ENCODE measurements at places on chromosomes 7 and 10.

GRCh38 chr7:82162289-82162688 is 281.3 kb downstream of the CACNA2D1 start:
- DNase-seq = no peak

GRCh38 chr10:62919776-62920175 is 103.6 kb upstream of the EGR2 start:
- DNase-seq = no peak

DNA sequence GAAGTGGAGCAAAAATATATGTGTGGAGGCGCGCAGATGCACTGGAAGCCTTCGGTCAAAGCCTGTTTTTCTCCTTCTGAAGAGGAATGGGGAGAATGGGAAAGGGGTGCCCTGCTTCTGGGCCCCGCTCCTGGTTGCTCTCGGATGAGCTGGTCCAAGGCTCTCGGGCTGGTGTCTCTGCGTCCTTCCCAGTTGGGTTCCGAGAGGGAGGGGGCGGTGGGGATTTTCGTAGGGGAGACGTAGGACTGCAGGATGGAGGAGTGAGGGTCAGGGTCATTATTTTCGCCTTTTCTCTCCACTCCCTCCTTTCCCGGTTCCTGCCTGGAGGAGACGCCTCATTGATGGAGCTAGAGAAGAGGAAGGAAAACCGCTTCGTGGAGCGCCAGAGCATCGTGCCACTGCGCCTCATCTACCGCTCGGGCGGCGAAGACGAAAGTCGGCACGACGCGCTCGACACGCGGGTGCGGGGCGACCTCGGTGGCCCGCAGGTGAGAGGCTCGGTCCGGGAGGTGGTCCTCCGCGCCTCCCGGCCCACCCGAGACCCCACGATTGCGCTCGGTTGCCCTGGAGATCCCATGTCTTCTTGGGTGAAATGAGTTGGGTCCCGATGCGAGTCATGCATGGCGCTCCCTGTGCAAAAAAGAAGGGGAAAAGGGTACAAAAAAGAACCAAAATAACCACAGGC is 790 bp downstream of the ADAM22 start:
- no peak for DNase-seq

DNA sequence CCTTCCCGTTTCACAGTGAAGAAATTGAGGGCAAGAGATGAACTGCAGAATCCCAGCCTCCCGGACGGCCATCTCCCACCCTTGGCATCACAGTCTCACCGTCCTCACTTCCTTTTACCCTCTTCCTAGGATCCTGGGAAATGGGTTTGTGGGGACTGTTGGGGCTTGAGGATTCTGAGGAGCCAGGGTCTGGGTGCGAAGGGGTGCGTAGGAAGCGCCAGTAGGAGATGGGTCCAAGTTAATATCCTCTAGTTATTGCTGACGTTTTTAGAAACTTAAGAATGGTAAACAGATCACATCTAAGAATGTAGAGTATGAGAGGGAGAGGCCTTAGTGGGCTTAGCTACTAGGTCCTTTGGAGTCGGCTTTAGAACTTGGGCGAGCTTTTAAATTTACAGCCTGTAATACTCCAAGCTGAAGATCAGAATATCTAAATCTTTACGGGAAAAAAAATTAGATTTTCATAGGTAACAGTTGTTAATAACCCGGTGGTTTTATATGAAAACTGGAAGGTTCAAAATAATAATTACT is 696 bp downstream of the MALSU1 start:
- DNase-seq = no peak

DNA sequence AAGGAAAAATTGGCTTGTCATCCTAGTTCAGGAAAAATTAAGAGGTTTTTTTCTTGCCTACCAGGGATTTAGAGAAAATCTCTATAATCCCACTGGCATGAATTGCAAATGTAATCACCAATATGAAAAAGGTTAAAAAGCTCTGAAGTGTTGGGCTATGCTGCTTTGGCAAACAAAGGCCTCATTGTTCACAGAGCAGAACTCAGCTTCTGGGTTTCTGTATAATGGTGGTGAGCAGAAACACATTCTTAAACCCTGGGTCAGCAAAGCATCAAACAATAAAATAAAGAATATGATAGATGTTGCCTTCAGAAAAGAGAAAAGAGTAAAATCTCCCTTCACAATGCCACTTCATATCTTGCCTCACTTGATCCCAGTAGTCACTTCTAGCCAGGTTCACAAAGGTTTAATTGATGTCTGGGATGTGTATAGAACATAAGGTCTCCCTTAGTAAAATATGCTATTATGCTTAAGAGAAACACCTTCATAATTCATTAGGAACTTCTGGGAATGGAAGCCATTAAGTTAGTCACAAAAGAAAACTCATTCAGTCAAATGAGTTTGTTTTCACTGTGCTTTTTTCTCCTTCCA is 1255.5 kb upstream of the PHF14 start:
- DNase-seq = no peak

GRCh38 chr7:70393956-70394355 is 738.0 kb upstream of the GALNT17 start:
- DNase-seq = no peak

DNA sequence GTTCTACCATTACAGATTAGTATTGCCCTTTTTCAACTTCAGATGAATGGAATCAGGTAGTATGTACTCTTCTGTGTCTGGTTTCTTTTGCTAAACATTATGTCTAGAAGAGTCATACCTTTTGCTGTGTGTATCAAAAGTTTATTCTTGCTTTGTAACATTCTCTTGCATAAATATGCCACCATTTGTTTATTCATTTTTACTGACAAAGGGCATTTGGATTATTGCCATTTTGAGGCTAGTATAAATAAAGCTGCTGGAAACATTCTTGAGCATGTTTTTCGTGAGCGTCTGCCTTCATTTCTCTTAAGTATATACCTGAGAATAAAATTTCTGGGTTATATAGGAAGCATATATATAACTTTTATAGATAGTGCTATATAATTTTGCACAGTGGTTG is 121.7 kb upstream of the CSTF2T start:
- DNase-seq = no peak

DNA sequence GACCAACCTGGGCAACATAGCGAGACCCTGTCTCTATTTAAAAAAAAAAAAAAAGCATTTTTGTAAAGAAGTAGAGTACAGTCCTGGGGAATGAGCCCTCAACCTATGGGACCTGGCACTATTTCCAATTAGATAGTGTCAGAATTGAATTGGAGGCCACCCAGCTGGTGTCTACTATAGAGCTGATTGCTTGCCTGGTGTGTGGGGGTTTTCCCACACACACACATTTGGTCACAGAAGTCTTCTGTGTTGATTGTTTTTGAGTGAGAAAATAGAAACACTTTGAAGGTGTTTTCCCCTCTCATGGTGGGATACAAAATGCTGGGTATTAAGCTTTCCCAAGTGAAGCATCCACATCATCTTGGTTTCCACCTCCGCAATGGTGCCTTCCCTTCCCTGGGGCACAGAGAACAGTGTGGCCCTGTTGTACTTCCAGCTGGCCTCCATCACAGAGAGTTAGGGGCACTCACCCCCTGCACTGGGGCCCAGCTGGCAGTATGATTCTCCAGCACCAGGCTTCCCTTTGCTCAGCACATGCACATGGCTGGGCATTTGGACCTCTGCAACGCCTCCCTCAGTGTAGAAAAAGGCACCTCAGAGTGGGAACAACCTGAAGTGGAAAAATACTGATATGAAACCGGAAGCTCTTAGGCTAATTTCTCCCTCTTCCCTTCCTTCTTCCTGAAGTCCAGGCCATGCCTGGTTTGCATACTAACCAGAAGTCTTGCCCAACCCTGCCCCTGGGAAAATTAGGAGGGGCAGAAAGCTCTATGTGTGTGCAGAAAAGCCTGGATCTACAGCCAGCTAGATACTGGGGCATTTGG is 10.7 kb upstream of the NFKB2 start:
- DNase-seq = no peak

- DNase-seq = no peak
These were observed 162.2 kb upstream of the BMPER start for GRCh38 chr7:33742999-33743587.

DNA sequence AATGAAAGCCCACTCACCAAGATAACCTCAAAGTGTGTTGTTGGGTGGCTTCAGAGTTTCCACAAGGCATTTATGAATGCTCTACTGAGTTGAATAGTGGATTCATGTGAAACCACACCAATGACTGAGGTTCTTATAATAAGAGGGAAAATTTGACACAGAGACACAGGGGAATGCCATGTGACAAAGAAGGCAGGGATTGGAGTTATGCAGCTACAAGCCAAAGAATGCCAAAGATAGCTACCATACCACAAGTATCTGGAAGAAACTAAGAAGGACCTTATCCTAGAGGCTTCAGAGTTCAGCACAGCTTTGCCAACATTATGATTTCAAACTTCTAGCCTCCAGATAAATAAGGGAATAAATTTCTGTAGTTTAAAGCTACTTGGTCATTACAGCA is 68.0 kb upstream of the PCDH15 start:
- DNase-seq = no peak

DNA sequence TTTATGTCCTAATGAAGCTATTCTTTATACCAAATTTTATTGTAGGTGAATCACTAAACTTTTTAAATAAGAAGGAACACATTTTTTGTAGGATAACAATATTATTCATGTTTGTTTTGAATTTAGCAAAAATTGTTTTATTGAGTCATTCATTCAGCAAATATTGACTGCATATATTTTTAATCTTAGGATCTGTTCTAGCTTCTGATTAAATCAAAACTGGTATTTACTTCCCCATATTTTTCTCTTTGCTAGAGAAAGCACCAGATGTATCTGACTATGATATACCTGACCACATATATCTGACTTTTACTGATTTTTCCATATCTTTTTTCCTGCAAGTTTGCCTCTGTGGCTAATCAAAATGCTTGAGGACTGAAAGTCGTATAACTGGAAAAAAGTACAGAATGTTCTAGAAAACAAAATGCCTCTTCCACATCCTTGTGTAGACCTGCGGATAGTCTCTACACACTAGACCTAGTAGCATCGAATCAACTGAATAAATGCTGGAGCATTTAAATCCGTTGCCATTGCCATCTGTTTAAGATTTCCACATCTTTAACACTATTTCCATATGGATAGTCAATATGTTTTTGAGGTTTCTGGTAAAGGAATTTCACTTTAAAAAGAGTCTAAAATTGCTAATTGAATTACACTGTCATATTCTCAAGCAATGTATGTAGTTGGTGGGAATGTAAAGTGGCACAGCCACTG is 594.7 kb downstream of the KCNMA1 start:
- no peak for DNase-seq

GRCh38 chr7:147151661-147152060 is 1035.1 kb downstream of the CNTNAP2 start:
- no peak for DNase-seq

DNA sequence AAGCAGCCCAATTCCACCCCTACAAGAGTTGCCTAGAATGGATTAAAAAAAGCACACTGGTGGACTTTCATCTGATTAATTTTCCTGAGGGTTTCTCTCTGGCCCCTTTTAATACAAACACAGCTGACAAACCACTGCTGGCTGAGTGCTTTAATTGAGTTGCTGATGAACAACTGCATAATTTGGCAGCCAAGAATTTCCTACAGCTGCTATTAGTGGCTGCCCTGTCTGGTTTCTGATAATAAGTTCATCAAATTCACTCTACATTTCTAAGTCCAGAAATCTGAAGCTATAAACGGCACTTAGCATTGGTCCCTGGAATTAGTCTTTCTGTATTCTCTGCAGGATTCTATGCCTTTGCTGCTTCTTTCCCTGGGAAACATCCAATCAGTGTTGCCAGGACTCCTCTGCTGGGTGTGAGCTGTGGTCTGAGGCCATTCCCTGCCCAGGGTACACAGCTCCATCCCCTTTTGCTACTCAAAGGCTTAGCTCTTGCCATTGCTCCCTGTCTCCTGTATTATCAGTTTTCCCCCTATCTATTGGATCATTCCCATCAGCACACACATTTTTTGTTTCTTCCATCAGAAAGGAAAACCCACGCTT is 110.6 kb downstream of the LSM5 start:
- DNase-seq = no peak

DNA sequence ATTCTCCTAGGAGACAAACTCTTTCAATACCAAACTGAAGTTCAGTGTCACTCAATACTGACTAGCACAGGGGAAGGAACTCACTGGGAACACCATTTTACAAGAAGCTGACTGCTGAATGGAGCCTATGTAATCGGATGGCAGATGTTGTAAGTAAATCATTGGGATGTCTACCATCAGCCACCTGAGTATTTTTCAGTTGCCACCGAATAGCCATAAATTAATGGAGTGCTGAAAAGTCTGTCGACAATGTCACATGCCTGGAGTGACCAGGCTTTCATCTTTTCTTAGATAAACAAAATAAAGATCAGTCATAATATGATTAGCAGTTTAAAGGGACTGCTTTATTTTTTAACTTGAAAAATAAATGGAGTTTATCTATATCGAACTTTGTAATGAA is 145.9 kb upstream of the SEMA3E start:
- no peak for DNase-seq

GRCh38 chr10:89283025-89283935 is 18.6 kb upstream of the IFIT2 start:
- no peak for DNase-seq

GRCh38 chr7:107995184-107996071 is 7.5 kb downstream of the LAMB1 start:
- no peak for DNase-seq

GRCh38 chr7:45670227-45670626 is 96.1 kb downstream of the ADCY1 start:
- no peak for DNase-seq

DNA sequence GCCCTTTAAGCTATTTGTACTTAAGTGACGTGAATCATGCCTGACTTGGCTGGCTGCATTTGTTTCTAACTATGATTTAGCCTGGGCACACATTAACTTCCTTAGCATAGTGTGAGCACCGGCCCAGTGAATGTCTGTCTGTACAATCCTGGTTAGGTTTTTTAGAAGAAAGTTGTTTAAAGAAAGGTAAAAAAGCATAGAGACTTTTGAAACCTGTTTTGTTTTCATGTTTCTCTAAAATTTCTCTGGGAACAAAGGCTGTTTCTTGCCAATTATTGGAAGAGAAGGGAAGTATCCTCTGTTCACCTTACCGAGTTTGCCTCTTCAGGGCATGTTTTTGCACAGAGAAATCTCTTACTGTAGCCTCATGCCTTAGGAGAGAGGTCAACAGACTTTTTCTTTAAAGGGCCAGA is 42.9 kb upstream of the MET start:
- DNase-seq = no peak

- DNase-seq = no peak
These were observed 71.1 kb upstream of the ADGRA1 start for GRCh38 chr10:133016493-133017202.

DNA sequence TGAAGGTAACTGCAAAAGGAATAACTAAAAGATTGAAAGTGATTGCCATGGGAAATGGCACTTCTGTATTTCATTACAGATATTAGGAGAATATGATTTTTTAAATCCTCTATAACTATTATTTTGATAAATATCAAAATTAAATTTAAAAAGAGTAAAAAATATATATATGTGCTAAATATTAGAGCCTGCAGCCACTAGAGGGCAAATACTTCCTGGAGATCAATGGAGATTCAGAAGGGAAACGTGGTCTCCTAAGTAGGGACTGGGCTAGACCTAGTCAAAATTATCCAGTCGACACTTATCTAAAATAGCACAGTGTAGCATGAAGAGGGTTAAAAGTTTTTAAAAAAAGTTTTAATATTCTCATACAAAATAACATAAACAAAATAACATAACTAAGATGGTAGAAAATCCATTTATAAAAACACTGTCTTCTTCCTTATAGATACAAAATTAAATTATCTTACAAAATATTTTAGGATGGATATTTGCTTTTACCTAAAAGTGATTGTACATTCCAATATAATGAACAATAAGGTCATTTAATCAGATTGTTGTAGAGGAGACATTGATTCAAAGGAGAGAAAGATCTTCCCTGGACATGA is 434.3 kb downstream of the MDFIC start:
- no peak for DNase-seq

- no peak for DNase-seq
These were observed 29.1 kb upstream of the LRGUK start for GRCh38 chr7:134098072-134098471.

GRCh38 chr10:11403116-11403515 is 208.3 kb downstream of the USP6NL start:
- peak; percentile 33 for DNase-seq
